PC-3 (cell line): ENCODE measurements at places on chromosomes 2 and 18. TPM values are rescaled to one million over a fixed set of nuclear protein-coding genes. Genes with fewer than 3 reads are reported as not detected.

Gene ZNF521
- total RNA-seq = 0.04 TPM in 1 of 2 replicates, not detected in the other

- DNase-seq = peak; percentile 68
Measured at GRCh38 chr2:8229546-8229986, 452.3 kb upstream of the ID2 start.

GRCh38 chr2:216918088-216918680, 58.3 kb upstream of the TNP1 start:
- peak; percentile 92 for DNase-seq

DNA sequence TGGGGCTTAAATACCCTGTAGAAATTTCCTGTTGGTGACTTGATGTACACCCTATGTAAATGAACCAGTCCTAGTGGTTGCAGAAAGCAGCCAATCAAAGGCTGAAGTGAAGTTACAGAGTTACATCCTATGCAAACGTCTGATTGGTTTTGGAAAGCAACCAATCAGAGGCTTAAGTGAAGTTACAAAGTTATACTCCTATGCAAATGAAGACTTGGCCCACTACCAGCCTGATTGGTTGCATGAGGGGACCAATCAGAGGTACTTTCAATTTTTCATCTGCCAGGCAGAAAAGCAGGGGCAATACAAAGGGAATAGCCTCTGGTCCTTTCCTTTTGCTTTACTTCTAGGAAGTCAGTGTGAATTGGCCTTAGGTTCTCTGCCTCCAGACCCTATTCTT, 13.6 kb upstream of the ZNF397 start:
- DNase-seq = no peak

GRCh38 chr2:144848423-144848822, 328.5 kb upstream of the ZEB2 start:
- no peak for DNase-seq

DNA sequence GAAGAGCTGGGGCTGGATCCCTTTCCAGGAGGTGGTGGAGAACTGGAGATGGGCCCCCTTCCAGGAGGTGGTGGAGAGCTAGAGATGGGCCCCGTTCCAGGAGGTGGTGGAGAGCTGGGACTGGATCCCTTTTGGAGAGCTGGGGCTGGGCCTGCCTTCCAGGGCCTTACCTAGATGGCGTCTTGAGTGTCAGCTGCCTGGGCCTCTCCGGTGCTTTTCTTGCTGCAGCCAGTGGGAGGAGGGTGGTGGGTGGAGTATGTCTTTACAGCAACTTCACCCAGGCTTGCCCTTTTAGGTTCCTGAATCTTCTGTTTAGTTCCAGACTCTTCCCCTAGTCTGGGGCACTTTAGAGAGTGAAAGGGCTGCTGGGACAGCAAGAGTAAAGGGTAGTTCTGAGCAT, 19.1 kb upstream of the TXNDC2 start:
- no peak for DNase-seq
